ENCODE measurements at places on chromosomes 16 and 17. TPM values are rescaled to one million over a fixed set of nuclear protein-coding genes. Genes with fewer than 3 reads are reported as not detected.
A peak's percentile ranks its signal among the peaks of the same experiment; 100 is the strongest.

DNA sequence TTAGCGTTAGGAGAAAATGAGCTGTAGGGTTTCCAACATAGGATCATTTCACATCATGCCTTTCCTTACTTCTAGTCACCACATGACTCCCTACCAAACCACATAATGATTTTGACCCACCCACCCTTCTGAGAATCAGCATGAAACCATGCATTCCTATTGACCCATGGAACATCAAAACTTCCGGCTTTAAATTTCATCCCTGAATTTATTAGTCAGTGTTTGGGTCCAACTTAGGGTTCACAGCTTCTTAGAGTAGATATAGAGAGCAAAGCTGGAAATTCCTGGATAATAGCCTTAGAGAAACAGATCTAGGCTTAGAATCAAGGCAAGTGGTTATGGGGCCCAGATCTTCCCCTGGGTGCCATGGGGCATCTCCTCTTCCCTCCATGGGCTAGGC lies 162.6 kb downstream of the TOX3 start:
- no peaks in the 10 kb centered on the region for H3K4me1 ChIP-seq
- H3K27ac ChIP-seq, result no peak overlapping the region
- H3K27me3 ChIP-seq, result no peaks in the 10 kb centered on the region
- no peak overlapping the region for H3K4me3 ChIP-seq
- DNase-seq, result no peak

GRCh38 chr16:6193718-6194117 lies 1096.1 kb upstream of the EEF2KMT start:
- no peaks in the 10 kb centered on the region for H3K4me1 ChIP-seq
- no peak overlapping the region for H3K4me3 ChIP-seq
- no peaks in the 10 kb centered on the region for H3K36me3 ChIP-seq
- H3K27ac ChIP-seq, result no peak overlapping the region
- H3K27me3 ChIP-seq, result peaks cover 2% of the 10 kb centered on the region
- DNase-seq, result no peak

DNA sequence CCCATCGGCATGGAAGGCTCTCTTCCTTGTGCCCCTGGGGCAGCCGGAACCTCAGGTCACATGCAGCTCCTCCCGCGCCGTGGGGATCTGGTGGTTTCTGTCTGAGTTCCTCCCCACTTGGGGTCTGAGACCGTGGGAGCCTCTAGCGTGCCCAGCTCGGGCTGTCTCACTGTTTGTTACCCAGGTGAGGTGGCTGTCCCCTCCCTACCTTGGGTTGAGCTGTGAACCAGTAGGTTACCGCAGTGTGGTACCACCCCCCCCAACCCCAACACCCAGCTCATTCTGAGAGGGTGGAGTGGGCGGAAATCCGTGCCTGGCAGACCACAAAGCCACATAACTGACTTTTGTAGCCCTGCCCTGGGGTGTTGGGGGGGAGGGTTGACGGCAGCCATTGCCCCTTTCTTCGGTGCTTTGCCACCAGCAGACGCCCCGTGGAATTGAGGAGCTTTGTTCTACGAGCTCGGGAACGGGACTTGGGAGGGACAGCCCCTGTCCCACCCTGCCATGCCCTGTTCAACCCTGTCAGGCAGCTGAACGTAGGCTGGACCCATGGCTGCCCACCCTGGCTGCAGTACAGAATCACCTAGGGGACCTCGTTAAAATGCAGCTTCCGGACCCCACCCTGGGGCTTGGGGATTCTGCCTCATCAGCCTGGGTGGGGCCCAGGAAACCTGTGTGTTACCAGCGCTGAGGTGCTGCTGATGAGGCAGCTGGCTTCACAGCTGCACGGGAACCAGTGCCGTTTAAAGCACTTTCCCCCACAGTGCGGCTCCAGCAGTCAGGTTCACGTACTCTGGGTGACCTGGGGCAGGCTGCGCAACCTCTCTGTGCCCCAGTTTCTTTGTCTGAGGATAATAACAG lies 18.5 kb downstream of the RAP1GAP2 start:
- peak; percentile 98 for DNase-seq
- H3K4me1 ChIP-seq, result peaks cover 79% of the 10 kb centered on the region
- no peaks in the 10 kb centered on the region for H3K36me3 ChIP-seq
- H3K4me3 ChIP-seq, result peak overlapping the region; percentile 88

PRSS33 gene
- polyA plus RNA-seq, result 1.1 TPM

All from immature natural killer cell (primary cell).